ENCODE measurements at places on chromosomes 5 and 9. TPM values are rescaled to one million over a fixed set of nuclear protein-coding genes. Genes with fewer than 3 reads are reported as not detected.

Gene GRXCR2
- not detected for total RNA-seq

Gene SPINK5
- not detected for total RNA-seq

Gene SVEP1
- total RNA-seq = not detected

Gene MYOZ3
- not detected for total RNA-seq

Gene TMEM215
- not detected for total RNA-seq
